ENCODE measurements at places on chromosomes 1 and 21.

DNA sequence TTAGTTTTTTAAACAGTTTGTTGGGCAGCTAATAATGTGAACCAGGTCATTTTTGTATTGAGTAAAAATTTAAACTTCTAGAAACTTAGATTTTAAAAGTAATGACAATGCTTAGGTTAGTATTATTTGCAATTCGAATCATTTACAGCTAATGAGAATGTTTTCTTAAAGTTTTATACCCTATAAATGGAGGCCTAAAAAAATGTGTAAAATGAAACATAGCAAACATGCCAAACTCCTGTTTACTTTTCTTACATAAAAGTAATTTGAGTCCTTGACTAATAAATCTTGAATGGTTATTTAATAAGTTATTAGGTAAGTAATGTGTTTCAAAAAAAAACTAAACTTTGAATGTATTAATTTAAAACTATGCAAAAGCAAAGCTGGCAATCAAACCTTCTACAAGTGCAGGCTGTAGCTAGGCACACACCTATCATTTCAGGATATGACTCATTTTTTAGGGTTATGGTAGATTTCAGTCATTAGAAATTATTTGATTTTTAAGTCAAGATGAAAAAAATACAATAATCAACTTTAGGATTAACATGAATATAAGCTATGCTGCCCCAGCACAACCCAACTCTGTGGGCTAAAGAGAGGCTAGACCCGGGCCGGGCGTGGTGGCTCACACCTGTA is 41.5 kb downstream of the CLSTN1 start:
- no peak for DNase-seq

DNA sequence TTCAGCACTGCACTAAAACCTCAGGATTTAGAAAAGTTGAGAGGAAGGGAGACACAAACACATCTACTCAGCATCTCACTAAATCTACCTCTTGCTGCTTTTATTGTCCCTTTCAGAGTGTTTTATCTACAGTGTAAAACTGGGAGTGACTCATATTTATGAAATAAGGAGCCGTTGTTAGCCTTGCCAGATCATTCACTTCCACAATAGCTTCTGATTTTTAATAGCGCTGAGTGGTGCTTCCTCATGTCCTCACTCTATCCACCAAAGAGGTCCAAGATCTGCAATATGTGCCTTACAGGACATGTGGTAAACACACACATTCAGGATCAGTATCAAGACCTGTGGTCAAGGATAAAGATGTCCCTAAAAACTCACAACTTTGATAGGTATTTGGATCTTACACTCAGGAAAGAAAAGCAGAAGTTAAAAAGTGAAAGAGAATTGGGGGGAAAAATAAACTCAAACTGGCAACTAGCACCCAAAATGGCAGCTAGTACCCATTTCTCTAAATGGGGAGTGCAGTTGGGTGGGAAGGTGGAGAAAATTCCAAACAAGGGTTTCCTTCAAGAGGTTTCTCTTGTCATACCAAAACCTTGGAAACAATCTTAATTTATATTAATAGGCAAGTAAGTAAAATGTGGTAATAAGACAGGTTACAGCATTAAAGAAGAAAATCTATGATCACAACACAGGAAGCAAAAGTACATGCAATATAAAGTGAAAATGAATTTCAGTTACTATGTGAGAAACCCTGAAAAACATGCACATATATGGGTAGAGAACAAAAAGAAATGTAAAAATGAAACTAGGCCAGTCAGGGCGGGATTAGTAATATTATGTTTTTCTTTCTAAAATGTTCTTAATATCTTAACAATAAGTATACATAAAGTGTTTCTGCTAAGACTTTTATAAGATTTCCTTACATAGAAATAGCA is 15.9 kb downstream of the DUSP10 start:
- no peak for DNase-seq

GRCh38 chr1:67383999-67384638 is 46.1 kb downstream of the SERBP1 start:
- DNase-seq = no peak

- DNase-seq = no peak
Measured at GRCh38 chr1:3678361-3679097, 26.2 kb downstream of the TP73 start.

Data from cardiac muscle cell (in vitro differentiated cells and primary cell).